GM12892 (cell line): ENCODE measurements at places on chromosomes 12 and 14.

DNA sequence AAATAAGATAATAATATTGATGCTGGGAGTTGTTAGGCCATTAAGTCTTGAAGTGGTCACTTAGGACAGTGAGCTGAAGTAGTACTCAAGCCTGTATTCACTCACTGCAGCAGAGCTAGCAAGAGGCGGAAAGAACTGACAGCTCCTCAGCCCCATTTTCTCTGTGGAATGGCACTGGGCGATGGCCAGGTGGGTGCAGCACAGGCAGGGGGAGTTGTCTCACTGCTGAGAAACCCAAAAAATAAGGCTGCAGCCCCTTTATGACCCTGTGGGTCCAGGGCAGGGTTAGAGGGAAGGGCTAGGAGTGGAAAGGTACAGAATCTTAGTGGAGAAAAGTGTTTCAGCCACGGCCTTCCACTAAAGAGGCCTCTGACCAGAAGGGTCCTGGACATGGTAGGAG lies 35.5 kb downstream of the PDZRN4 start:
- no peak for DNase-seq

GRCh38 chr12:2686280-2686646 lies 108.5 kb upstream of the FKBP4 start:
- no peak for DNase-seq

DNA sequence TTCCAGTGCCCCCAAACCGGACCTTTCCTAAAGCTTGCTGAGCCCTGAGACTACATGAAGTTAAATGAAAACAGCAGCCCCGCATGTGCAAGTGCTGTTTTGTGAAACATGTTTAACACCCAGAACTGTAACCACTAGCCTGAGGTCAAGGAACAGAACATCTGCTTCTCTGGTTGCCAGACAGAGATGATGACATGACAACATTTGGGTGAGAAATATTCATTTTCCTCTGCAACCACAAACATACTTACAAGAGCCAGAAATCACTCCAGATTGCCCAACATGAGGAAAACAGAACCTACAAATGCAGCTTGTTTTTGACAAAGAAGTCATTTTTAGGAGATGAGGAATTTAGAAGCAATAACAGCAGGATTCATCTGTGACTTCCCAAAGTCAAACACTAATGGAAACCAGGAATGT lies 110.4 kb downstream of the BCAT1 start:
- no peak for DNase-seq

DNA sequence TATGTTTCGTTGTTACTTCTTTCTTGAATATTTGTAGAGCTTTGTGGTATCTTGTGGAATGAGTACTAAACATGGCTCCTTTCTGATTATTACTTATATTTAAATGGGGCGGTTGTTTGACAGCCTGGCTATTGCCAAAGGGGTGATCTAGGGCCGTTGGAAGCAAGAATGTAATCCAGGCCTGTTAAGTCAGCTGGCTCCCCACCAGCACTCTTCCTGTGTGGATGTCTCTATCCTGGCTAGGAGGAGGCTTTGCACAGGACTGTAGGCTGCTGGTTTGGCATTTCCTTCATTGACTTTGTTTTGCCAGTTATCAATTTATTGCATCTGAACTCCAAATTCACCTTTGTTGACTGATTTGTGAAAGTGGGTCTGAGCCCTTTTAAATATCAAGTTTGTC lies 5.6 kb downstream of the FAM234B start:
- no peak for DNase-seq

- no peak for DNase-seq
Observed at GRCh38 chr14:98175436-98175835, 1096.6 kb downstream of the BCL11B start.

DNA sequence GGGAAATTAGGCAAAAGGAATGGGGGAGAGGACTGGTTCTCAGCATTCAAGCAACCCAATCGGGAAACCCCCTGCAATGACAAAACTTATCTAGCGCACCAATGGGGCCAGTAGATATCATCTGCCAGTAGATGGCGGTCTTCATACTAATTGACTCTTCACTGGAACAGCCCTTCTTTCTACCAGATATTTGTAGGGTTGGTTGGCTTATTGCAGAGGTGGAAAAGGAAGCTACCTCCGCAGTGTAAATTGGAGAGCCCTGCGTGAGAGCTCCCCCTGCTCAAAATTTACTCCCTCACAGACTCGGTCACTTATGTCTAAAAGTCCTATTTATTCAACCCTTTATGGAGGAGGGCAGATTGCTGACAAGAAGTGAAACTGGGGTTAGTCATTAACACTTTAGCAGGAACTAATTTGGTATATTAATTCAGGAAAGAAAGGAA lies 166.1 kb upstream of the CCND2 start:
- DNase-seq = peak; percentile 54

- DNase-seq = no peak
Observed at GRCh38 chr14:89922031-89922907, 32.3 kb downstream of the EFCAB11 start.

- DNase-seq = no peak
Observed at GRCh38 chr14:79567306-79567705, 644.0 kb downstream of the DIO2 start.

- DNase-seq = no peak
Observed at GRCh38 chr14:61119006-61119405, 138.0 kb downstream of the SLC38A6 start.

DNA sequence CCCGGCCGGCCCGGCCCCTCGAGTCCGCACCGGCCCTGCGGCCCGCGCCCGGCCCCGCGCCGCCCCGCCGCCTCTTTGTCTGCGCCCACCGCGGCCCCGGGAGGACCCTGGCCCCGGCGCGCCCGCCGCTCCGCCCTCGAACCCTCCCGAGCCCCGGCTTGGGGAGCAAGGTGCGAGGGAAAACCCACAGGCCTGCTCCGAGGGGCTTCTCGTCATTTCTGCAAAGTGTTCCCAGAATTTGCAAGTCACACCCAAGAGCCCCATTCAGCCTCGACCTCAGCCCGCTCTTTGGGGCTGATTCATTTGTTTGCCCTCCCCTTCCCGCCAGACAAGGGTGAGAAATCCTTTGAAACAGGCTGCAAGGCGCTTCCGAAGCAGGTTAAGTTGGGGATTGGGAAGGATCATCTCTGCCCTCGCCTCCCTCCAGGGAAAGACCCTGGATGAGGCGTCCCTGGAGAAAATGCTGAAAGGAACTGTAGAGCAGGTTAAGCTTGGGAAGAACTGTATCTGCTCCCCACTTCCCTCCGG lies 325 bp upstream of the CLIP1 start:
- no peak for DNase-seq

GRCh38 chr14:79658221-79658620 lies 553.1 kb downstream of the DIO2 start:
- DNase-seq = no peak

DNA sequence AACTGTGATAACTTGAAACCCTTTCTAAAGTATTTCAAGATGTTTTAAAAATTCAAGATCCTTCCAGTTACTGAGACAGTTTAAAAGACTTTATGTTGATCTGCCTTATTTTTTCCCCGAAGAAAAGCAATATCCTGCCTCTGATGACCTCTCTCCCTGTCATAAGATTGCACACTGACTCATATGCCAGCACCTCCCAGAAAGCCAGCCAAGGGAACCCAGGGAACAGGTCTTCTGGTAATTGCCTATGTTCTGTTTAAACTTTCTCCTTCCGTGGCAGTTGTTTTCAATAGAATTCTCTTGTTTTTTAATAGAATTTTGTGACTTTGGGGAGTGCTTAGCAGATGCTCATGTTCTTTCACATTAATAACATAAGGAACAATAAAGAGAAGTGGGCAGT lies 300.2 kb upstream of the PRKD1 start:
- DNase-seq = no peak

GRCh38 chr12:46303039-46303666 lies 34.3 kb upstream of the SLC38A1 start:
- DNase-seq = no peak

DNA sequence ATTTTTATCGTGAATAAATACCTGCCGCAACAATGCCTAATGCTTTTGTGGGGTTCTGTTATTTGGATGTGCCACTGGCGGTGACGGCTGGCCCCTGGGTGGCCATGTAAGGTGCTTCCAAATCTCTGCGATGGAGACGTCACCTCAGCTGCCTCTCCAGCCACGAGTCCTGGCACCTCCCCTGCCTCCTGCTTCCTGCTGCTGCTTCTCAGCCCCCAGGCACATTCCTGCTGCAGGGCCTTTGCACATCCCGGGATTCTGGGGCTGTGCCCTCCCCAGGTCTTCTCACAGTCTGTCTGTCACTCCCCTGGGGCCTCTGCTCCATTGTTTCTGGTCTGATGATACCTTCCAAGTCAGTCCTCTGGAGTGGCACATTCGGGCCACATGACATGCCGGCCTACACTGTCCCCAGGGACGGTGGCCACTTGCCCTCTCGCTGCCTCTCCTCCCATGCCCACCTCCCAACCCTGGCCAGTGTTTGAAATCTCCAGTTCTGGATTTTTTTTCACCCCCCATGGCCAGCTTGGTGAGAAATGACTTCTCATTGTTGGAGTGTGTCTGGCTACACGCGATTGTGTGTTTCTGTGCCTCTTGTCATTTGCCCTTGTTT lies 151.8 kb downstream of the KIF26A start:
- DNase-seq = no peak

GRCh38 chr12:115324949-115325593 lies 641.1 kb upstream of the TBX3 start:
- DNase-seq = no peak

DNA sequence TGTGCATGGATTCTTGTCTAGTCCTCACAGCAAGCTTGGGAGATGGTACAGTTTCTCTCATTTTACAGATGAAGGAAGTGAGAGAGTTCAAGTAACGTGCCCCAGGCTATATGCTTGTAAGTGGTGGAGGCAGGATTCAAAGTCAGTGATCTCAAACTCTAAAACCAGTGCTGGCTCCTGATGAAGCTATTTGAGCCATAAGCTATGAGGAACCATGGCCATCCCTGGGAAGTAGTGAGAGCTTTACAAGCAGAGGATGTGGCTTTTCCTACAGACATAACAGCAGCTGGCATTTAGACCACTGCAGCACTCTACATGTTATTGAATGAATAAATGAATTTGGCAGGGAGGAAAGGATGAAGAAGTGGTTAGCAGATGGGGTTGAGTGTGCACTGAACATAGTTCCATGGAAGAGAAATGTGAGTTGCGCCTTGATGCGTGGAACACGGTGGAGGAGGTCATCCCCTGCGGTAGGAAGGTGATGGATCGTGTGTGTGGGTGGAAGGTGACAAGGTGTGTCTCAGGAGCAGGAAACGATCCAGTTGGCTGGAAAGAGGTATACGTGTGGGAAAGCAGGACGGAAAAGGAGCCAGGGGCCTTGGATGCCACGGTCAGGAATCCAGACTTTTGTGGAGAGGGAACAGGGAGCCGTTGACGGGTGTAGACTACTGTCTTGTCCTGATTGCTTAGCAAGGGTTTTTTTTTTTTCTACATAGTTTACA lies 65.2 kb downstream of the RFX4 start:
- DNase-seq = no peak
